Retina (tissue), 1 donor: ENCODE measurements at places on chromosomes 1 and 21.
A peak's percentile ranks its signal among the peaks of the same experiment; 100 is the strongest.

- DNase-seq = no peak
These were observed 408.0 kb downstream of the SIPA1L2 start for GRCh38 chr1:232221802-232222499.

GRCh38 chr1:115429241-115429640, 91.2 kb upstream of the NGF start:
- DNase-seq = no peak

GRCh38 chr1:225474986-225475820, 47.4 kb upstream of the LBR start:
- peak; percentile 95 for DNase-seq

DNA sequence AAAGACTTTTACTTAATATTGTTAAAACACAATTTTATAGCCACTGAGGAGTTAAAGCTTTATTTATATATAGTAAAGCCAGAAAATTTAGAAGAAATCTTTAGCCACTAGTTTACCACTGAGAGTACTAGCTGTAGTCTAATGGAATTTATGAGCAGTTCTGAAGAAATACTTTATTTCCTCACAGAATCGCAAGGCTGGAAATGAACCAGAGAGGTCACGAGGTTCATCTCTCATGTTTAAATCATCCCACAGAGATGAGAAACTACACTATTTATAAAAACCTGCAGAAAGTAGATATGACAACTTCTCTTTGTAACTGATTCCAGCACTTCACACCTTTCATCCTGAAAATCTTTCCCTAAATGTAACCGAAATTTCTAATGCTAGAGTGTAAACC, 26.0 kb downstream of the ADGRL4 start:
- DNase-seq = no peak

DNA sequence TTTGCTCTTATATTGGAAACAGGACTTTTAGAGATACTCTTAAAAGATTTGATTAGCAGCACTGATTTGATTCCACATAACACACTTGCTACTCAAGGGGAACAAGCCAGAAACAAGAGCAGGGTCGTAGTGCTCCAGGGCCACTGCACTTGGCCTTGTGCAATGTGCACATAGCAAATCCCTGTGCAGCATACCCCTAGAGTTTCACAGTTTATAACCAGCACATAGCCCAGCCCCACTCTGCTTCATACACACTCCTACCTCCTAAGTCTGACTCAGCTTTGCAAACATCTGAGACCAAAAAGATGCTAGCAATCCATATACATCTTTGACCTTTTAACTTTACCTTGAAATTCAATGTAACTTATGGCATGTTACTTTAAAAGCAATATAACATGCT, 157.6 kb downstream of the VAV3 start:
- DNase-seq = no peak

- no peak for DNase-seq
These were observed 99.0 kb downstream of the PLXNA2 start for GRCh38 chr1:208145167-208145566.

- DNase-seq = no peak
These were observed 32.6 kb downstream of the ATP1B1 start for GRCh38 chr1:169138866-169139670.

DNA sequence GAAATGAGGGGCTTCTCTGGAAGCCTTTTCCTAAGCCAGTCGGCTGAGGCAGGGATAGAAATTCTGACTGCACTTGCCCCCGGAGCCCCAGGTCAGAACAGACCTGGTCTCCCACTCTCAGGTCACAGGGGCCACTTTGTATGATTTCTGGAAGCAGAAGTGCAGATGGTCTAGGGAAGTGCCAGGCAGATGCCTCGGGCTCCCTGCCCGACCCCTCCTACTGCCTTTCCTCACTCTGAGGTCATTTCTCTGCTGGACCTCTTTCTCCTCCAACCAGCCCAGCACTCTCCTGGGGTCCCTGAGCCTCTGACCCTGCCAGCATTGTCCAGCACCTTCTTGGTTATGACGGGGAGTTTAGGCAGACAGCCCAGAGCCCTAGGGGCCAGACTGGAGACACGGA, 8.7 kb downstream of the RUNX3 start:
- no peak for DNase-seq

DNA sequence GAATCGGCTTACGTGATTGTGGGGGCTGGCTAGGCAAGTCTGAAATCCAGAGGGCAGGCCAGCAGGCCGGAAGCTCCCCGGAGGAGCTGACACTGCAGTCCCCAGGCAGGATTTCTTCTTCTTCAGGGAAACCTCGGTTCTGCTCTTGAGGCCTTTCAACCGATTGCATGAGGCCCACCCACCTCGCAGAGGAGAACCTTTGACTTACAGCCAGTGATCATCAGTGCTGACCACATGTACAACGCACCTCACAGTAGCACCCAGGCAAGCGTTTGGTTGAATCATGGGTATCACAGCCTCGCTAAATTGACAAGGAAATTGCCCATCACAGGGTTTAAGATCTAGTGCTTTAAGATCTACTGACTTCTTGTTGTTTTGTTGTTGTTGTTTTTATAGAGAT, 23.6 kb upstream of the GPR157 start:
- no peak for DNase-seq

DNA sequence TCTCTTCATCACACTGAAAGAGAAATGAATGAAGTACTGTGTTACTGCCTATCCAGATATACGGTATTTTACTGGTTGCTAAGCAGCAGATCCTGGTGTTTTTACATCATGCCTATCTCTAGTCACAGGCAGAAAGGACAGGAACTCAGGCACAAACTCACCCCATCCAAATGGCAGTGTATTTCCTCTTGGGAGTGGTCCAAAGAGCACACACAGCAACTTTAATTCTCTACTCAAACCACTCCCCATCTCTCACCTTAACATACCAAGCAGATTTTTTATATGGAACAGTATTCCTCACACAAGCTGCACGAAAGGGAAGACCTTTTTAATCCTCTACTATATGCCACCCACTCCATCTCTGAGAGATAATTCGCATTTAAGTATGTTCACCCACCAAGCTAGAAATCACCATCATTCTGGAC, 27.3 kb downstream of the EIF4G3 start:
- peak; percentile 8 for DNase-seq

GRCh38 chr1:12527564-12527963, 90.4 kb downstream of the DHRS3 start:
- DNase-seq = no peak

DNA sequence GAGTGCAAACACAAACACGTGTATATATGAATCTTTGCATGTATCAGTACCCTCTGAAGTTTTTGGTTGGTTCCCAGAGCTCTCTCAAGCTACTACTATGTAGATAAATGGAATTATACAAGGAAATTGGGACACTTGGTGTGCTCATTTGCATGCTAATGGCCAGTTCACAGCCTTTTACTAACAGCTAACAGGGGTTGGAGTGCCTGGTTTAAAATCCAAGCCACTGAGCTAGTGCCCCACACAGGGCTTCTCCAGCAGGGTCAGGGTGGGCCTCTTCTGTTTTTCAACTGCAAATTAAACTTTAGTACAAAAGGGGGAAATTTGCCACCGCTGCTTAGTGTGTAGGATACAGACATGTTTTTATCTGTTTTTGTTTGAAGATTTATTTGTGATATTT, 121.0 kb downstream of the ATP5PO start:
- DNase-seq = no peak

GRCh38 chr1:156998301-156998700, 47.2 kb downstream of the ARHGEF11 start:
- no peak for DNase-seq

GRCh38 chr1:2241820-2242219, 13.7 kb downstream of the SKI start:
- peak; percentile 32 for DNase-seq

GRCh38 chr1:203306089-203306964, 1.0 kb downstream of the BTG2 start:
- peak; percentile 61 for DNase-seq

GRCh38 chr1:3541936-3542335, 69.4 kb downstream of the MEGF6 start:
- no peak for DNase-seq

- no peak for DNase-seq
These were observed 19.6 kb upstream of the C1orf159 start for GRCh38 chr1:1135339-1136136.

DNA sequence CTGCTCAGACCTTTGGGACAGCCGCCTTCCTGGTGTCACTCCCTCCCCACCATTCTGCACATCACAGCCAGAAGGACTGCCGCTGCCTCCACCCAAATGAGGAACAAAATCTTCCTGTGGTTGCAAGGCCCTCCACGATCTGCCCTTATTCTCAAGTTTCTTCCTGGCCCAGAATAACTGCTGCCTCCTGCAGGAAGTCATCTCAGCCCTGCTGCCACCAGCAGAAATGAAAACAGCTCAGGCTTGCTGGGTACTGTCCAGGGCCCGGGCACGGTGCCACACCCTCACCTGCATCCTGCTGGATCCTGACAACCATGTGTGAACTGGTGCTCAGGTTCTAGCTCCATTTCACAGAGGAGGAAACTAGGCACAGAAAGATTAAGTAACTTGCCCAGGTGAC, 2.8 kb downstream of the CLDN19 start:
- DNase-seq = no peak

- no peak for DNase-seq
These were observed 45.7 kb downstream of the GALNT2 start for GRCh38 chr1:230112782-230113181.

- no peak for DNase-seq
These were observed 28.1 kb downstream of the ANGPTL3 start for GRCh38 chr1:62625415-62625814.

GRCh38 chr21:45222001-45222400, 65.7 kb downstream of the POFUT2 start:
- no peak for DNase-seq

DNA sequence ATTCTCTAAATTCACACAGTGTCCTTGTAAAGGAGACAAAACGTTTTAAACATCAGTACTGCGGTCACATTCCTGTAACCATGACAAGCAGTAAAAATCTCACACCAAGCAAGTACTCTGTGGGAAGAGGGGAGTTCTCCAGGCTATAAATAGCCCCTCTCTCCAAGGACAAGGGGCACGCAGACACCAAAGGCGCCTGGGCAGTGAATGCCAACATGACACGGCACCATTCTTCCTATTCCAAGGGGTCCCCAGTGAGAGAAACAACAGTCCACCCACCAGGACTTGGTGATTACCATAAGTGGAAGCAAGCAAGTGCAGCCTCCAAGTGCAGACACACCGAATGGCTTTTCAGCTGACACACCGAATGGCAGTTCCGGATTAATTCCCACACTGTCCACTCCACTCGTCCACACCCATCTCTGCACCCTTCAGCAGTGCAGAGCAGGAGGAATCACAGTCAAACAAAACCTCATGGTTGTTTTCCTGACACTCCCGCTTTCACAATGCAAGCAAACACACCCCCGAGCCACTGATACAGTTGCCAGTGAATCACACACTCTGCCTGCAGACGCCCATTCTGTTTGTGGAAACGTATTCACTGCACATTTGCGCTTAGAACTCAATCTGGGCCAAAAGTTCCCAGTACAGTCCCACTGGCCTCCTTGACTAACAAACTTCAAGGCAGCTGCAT, 1.8 kb downstream of the PTTG1IP start:
- DNase-seq = no peak

DNA sequence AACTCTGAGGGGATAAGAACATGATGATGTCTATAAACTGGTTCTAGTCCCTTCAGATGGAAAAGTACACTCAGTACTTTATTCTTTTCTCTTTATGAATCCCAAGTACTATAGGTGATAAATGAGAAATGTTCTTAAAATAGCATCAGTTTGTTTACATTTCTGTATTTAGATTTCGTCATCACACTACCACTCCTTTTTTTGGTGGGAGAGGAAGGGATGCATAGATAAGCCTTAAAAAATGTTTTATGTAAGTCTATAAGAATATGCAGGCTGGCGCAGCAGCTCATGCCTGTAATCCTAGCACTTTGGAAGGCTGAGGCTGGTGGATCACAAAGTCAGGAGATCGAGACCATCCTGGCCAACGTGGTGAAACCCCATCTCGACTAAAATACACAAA, 144.8 kb downstream of the USP25 start:
- no peak for DNase-seq

DNA sequence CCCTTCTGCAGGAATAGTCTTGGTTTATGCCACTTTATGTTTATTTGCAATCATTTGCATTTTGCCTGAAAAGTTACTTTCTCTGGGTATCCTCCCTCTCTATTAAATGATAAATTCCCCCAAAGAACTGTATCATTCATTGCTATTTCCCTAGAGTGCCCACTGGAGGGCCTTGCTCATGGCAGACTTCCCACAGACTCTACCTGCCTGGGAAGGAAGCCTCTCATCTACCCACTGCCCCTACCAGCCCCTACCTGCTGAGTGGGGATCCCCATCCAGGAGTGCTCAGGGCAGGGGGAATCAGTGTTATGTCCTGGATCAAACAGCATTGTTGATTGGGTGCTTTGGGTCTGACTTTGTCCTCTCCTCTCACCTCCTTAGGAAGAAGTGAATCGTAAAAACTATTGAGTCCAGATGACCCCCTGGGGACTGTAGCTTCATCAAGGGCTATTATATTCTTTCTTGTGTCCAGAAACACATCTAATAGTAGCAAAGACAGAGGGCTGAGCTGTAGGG, 6.8 kb upstream of the LRRN2 start:
- DNase-seq = no peak

GRCh38 chr1:107649023-107649422, 316.0 kb downstream of the VAV3 start:
- no peak for DNase-seq

- peak; percentile 49 for DNase-seq
These were observed 66.3 kb upstream of the DIRAS3 start for GRCh38 chr1:68116643-68117235.

DNA sequence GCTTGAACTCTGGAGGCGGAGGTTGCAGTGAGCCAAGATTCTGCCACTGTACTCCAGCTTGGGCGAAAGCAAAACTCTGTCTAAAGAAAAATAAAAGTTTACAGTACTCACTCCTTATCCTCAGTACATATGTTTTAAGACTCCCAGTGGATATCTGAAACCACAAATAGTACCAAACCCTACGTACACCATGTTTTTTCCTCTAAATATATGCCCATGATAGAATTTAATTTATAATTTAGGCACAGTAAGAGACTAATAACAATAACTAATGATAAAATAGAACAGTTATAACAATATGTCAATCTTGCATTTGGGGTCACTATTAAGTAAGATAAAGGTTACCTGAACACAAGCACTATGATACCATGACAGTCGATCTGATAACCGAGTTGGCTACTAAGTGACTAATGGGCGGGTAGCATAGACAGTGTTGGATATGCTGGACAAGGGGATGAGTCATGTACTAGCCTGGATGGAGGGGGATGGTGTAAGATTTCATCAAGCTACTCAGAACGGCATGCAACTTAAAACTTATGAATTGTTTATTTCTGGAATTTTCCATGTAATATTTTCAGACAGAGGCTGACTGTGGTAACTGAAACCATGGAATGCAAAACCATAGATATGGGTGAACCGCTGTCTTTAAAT, 43.7 kb downstream of the ST7L start:
- DNase-seq = no peak

DNA sequence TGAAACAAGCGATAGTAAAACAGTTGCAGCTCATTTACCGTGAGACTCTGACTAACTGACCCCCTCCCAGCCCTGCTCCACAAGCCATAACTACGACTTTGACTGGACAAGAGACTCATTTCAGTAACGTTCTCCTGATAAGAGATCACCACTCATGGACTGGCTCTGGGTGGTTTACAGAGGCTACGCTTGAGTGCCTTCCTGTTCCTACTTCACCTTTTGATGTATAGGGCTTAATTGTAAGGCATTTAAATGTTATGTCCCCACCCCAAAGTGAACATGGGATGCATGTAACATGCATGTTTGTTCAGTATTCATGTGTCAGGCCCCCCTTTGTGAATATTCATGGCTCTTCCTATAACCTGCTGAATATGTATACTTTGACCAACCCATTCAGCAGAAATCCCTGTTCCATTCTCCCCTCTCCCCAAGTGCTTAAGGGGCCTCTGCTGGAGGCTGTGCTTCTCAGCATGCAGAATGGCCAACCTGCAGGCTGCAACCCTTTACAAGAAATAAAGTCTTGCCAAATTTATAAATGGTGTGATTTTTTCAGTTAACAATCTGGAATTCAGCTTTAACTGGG, 50.7 kb upstream of the SPOCD1 start:
- no peak for DNase-seq
